ENCODE measurements at places on chromosomes 6 and 20.

GRCh38 chr6:125271486-125272159 lies 30.1 kb downstream of the HDDC2 start:
- no peak for DNase-seq

- no peak for DNase-seq
Observed at GRCh38 chr20:56430461-56430860, 18.4 kb downstream of the CASS4 start.

DNA sequence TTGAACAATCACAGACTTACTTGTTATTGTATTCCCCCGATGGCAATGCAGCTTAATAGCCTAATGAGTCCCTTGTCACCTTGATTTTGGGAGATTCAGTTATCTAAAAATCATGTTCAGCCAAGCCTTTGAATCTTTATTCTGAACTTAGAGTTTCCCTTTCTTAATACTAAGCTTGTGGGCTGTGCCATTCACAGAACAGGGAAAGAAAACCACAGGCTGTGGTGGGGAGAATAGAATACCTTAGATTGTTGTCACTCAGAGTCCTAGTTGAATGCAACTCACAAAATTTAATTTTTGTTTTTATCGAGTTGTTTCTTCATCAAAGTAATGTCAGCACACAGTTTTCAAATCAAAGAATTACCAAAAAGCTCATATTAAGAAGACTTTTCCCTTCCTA lies 37.4 kb downstream of the RFPL4B start:
- no peak for DNase-seq

GRCh38 chr20:19466206-19466928 lies 253.9 kb downstream of the SLC24A3 start:
- no peak for DNase-seq

DNA sequence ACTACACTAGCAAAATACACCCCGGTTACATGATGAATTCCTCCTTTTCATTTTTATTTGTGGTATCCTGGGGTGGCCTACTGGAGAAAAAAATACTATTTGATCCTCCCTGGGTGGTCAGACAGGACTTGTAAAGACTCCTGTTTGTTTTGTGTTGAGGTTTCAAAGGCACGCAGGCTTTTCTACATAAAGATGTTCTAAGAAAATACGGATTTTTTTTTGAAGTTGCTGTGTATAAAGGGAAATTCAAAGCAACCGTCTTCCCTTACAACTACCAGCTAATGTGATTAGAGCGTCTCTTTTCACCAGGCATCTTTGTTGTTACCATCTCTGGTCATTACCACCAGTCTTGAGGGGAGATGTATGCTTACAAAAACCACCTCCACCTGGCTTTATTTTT lies 187.1 kb downstream of the SOX4 start:
- no peak for DNase-seq

DNA sequence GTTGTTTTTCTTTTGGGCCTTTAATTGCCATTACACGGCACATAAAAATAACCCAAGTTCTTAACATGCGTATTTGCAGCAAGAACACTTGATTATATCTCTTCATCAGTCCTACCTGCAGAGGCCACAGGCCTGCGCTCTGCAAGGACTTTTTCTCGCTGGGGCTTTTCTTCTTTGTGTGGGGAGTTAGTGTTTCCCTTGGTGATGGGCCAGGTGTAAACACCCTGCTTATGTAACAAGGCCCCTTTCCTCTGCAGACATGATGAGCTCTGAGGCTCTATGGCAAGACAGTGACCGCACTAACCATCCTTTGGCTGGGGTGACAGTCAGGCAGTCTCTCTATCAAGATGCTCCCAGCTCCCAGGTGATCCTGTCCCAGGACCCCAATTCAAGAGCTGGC lies 97.8 kb upstream of the PCSK2 start:
- no peak for DNase-seq

DNA sequence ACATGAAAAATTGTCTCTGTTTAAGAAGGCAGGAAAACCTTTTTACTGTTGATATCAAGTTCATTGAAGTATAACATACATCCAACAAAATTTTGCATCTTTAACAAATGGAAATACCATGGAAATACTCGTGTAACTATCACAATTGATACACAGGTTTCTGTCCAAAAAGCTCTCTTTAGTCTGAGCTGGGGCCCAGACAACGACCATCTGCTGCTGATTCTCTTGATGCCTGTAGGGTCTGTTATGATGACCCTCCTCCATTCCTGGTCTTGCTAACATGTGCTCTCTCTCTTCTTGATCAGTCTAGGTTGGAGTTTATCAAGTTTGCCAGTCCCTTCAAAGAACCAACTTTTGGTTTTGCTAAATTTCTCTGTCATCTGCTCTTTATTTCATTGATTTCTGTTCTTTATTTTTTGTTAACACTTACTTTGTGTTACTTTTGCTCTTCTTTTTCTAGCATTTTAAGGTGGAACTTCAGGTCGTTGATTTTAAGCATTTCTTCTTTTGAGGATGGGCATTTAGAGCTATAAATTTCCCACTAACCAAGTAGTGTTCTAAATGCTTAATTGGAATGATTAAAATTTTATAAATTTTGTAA lies 116.8 kb downstream of the PSMB1 start:
- no peak for DNase-seq

DNA sequence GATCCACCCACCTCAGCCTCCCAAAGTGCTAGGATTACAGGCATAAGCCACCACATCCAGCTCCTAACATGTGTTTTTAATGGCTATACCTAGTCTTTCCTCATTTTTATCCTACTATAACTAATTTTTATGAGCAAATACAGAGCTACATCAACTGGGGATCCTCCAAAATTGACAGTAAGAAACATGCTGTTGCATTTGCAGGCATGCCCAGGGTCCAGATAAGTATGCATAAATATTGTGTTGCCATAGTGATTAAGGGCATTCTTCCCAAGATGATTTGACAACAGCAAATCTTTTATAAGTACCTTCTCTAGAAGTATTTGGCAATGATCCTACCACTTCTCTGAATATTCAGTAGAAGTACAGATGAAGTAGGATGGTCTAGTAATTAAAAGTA lies 41.9 kb upstream of the MOXD1 start:
- no peak for DNase-seq

- no peak for DNase-seq
Observed at GRCh38 chr6:85368631-85369030, 81.3 kb upstream of the NT5E start.

- no peak for DNase-seq
Observed at GRCh38 chr20:31790401-31790800, 28.8 kb upstream of the MYLK2 start.

DNA sequence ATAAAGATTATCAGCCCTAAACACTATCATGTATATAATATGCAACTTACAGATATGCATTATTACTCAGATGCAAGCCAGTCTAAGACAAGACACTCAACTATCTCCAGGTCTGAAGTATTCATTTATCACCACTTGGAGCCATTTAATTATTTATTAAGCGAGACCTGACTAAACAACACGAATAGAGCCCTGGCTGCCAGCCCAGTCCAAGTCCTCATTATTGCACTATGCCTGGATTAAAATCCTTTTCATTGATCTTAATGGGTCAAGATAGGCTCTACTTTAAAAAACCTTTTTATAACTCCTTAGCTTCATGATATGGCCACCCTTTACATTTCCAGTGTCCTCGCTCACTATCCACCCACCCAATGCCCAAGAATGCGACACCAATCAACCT lies 183.1 kb upstream of the MARCKS start:
- DNase-seq = no peak

DNA sequence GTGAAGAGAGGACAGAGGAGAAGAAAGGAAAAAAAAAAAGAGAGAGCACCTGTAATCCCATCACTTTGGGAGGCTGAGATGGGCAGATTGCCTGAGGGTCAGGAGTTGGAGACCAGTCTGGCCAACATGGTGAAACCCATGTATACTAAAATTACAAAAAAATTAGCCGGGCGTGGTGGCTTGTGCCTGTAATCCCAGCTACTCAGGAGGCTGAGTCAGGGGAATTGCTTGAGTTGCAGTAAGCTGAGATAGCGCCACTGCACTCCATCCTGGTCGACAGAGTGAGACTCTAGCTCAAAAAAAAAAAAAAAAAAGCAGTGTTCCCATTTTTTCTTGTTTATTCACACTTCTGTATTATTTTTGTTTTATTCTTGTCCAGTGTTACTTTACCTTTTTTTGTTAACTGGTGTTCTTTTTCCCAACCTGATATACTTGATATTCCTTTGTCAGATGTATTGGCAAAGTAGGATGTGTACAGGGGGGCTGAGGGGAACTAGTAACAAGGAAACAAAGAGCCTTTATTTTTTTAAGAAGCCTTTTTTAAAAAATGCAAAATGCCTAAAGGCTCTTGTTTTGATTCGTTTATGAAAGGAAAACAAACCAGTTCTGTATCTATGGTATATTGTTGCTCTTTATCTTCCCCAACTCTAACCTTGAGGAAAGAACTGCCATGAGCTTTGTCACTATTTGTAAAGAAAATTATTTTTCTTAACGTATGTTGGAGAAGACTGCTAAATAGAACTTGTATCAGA lies 22.3 kb downstream of the COL19A1 start:
- no peak for DNase-seq

DNA sequence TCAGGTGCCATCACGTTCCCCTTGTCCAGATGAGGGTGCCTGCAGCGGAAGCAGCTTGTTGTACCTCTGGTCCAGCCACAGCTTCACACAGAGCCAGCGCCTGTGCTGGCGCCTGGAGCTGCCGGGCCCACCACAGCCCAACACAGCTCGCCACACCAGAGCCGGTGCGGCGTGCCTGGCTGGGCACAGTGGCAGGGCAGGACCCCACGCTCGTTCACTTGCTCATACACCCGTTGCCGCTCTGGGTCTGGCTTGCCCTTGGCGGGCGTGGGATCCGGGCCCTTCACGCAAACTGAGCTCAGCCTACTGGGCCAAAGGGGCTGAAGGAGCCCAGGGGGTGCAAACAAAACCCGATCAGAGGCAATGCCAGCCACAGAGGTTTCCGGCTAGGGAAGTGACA lies 492.5 kb upstream of the MANEA start:
- DNase-seq = no peak

GRCh38 chr6:186340-186965 lies 105.8 kb upstream of the DUSP22 start:
- no peak for DNase-seq

- DNase-seq = peak; percentile 46
Observed at GRCh38 chr6:42279144-42279781, 61.6 kb upstream of the MRPS10 start.

- DNase-seq = no peak
Observed at GRCh38 chr6:166784691-166785090, 157.6 kb upstream of the RPS6KA2 start.

DNA sequence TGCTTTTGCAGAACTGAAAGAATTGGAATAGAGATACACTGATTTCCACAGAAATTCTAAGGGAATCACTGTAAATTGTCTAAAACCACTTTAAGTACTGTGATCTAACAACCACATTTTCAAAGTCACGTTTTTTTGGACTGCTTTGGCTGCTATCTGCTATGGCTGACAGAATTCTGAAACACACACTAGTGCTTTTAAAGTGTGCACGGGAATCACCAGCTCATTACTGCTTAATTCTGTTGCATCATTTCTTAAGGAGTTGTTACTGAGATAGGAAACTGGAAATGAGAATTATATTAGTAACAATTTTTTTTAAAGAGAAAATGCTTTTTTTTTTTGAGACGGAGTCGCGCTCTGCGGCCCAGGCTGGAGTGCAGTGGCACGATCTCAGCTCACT lies 716.5 kb upstream of the NRSN1 start:
- DNase-seq = no peak

DNA sequence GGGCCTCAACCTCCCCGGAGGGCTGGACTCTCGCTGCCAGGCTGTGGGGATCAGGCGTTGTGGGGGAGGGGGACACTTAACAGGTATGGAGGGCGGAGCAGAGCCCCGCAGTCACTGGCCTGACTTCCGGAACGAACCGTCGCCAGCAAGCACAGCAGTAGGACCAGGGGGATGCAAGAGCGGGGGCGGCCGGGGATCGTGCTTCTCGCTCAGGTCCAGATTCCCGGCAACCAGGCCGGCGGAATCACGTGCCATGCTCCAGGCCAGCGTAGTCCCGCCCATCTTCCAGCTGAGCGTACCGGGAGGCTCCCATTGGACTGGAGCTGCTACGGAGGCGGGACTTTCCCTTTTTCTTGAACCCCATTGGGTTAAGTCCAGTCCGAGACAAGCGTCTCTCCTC lies 10.0 kb upstream of the POU5F1 start:
- DNase-seq = peak; percentile 82

DNA sequence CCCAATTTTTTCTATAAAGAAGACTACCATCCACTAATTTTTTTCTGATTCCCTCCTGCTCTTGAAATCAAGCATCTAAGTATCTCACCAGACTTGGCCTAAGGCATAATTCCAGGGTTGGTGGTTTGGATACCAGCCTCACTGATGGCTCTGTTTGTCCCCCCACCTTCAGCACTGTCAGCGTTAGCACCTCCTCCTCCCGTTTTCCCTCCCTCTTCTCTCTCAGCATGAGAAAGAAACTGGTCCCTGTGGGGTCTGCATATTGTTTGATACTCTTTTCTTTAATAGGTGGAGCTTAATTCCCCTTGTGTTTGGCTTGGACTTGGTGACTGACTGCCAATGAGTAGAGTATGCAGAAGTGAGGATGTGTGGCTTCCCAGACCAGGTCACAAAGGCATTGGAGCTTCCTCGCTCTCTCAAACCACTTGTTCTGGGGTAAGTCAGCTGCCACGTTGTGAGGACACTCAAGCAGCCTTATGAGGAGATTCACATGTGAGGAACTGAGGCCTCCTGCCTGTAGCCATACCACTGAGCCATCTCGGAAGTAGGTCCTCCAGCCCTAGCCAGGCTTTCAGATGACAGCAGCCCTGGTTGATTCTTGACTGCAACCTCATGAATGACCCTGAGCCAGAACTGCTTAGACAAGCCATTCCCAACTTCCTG lies 65.2 kb downstream of the RIOK1 start:
- no peak for DNase-seq

GRCh38 chr20:53757472-53757913 lies 163.9 kb upstream of the ZNF217 start:
- no peak for DNase-seq

DNA sequence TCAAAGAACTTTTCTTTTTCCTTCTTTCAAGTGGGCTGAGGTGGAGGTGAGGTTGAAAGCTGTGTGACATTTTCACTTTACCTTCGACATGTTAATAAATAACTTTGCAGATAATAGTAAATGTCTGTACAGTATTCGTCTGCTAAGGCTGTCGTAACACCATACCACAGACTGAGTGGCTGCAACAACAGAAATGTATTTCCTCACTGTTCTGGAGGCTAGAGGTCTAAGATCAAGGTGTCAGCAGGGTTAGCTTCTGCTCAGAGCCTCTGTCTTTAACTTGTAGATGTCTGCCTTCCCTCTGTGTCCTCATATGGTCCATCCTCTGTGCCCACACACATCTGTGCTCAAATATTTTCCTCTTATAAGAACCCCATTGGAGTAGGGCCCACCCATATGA lies 14.9 kb downstream of the PHACTR2 start:
- no peak for DNase-seq

GRCh38 chr6:68108233-68108835 lies 526.7 kb upstream of the ADGRB3 start:
- DNase-seq = no peak
